ENCODE measurements at places on chromosomes 2 and 18. TPM values are rescaled to one million over a fixed set of nuclear protein-coding genes. Genes with fewer than 3 reads are reported as not detected.

Gene TEKT4
- 0.36 TPM for polyA plus RNA-seq

Gene AGXT
- polyA plus RNA-seq: 0.11 TPM

DNA sequence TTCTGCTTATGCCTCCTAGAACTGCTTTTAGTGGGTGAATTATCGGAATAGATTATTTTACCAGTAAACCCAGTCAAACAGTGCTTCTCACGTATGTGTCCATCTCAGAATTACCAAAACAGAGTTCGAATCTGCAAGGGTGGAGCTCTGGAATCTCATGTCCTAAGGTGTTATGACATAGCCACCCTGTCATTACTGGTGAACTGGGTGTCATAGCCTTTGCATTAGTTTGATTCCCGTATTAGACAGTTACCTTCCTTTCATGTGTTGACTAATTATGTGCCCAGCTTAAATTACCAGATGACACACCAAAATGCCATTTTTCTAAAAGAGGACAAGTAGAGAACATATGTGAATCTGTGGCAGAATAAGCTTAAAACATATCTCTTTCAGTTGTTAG lies 15.2 kb upstream of the KCNJ13 start:
- no peak for DNase-seq

DNA sequence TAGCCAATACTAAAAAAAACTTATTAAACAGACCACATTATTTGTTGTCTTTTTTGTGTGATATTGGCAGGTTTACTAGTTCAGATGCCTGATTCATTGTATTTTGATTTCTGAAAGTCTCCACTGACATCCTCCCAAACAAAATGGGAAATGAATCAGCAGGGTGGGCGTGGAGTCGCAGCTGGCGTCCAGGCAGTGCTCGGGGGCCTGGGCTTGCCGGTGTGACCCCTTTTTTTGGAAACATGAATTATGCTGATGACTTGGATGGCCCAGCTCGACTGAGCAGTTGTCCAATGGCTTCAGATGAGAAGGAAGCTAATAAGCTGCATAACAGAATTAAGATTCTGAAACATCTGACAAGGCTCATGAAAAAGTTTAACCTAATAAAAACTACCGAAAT lies 1.7 kb upstream of the KCNG2 start:
- DNase-seq: no peak

Measured in renal pelvis (tissue), 12 donors.